Cortex of kidney (tissue), 1 donor: ENCODE measurements at places on chromosomes 4 and X.

- DNase-seq: no peak
Measured at GRCh38 chr4:109588176-109588575, 28.1 kb downstream of the MCUB start.

DNA sequence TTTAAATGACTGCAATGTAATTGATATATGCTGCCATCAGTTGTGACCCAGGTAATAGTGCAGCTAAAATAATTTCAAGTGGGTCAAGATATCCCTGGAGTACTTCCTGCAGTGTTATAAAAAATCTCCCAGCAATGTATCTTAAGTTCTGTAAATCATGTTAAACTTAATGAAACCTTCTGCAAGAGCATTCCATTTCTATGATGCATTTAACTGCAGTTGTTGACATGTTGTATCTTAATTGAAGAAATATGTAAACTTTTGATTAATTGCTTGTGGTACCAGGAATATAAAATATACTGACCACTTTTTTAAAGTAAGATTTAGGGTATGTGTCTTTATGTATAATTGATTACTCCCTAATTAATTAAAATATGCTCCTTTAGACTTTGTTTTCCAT lies 213.6 kb downstream of the AFF2 start:
- DNase-seq: no peak

- DNase-seq: no peak
Measured at GRCh38 chr4:182023469-182023868, 219.7 kb upstream of the TENM3 start.

- DNase-seq: no peak
Measured at GRCh38 chr4:77911842-77912450, 49.3 kb downstream of the MRPL1 start.

- no peak for DNase-seq
Measured at GRCh38 chr4:74203467-74203866, 45.5 kb downstream of the MTHFD2L start.
